ENCODE measurements at places on chromosomes 3 and 15.

DNA sequence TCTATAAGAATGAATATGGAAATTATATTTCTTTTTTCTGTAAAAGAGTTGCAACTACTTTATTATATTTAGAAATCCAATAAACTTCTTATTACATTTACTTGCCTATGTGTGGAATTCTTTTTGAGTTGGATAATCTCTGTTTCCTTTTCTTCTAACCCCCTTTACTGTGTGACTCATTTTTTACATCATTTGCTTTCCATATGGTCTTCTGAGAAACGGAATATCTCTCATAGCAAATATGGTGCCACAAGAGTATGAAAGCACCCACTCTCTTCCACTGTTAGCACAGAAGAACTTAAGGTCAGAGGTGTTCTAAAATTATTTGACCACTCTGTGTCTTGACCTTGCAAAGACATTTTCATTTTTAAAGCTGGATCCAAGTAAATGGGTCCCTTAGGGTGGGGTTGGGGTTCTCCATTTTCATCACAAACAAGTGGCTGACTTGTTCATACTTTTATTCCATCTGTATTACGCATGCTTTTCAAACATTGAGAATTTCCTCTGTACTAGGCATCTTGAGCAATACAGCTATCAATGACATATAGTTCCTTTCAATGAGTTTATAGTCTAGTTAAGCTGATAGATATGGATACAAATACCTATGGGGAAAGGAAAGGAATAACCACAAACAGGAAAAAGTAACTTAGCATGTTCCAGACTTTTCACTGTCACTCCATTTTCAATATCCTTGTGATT lies 281.1 kb upstream of the TPRG1 start:
- DNase-seq = no peak

DNA sequence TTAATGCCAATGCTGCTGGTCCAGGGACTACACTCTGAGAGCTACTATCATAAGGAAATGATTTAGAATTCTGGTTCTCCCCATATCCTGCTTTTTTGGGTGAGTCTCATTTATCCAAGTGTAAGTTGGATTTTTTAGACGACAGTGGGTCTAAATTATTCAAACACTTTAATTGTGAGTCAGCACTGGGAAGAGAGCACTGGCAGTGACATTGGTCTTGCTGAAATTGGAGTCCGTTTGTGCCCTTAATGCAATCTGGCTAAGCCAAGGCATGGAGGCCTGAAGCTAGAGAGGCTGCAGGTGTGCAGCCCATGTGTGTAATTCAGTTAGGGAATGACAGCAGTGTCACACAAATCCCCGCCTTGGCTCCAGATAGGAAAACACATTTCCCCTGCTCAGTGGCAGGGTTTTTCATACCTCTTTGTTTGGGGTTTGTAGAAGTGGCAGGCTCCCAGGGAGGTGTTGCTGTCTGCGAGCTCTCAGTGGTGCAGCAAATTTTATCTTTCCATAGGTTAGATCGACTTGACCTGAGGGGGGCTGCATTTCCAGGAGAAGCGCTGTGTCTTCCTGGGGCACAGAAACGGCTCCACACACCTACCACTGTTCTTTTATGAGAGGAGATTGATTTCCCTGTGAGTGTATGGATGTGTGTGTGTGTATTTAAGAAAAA lies 197.7 kb downstream of the CD47 start:
- DNase-seq = no peak

- peak; percentile 97 for DNase-seq
These were observed 34.9 kb upstream of the TIMP4 start for GRCh38 chr3:12193485-12194165.

- DNase-seq = peak; percentile 36
These were observed 1.3 kb downstream of the SLC7A14 start for GRCh38 chr3:170584585-170585007.

DNA sequence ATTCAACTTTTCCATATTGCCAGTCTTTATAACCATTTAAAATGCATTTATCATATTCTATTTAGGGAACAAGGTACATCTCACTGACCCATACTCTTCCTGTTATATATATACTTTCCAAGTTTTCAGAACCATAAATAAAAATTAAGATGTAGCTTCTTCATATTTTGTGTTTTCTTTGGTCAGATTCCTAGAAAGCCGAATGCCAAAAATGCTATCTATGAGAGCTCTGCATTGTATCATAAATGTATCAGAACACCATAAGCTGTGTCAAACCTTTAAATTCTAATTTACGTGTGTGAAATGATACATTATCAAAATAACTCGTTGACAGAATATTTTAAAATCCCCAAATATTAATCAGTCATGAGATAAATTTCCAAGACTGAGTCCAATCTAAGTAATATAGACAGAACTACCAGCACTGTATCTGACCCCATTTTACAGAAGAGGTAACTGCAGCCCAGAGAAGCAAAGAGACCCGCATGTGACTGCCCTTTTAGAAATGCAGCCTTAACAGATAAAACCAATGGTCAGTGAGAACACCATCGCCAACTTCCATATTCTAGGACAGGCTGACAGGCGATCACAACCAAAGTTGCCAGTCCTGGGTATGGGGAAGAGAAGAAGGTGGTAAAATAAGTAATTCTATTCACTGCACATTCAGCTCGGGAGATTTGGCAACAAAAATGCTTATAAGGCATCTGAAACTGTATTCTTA lies 16.2 kb upstream of the RPS17 start:
- no peak for DNase-seq

- no peak for DNase-seq
These were observed 728.4 kb upstream of the GOLIM4 start for GRCh38 chr3:168824107-168824506.

- no peak for DNase-seq
These were observed 50.2 kb upstream of the THBS1 start for GRCh38 chr15:39530480-39531342.

- no peak for DNase-seq
These were observed 164.2 kb downstream of the ABHD5 start for GRCh38 chr3:43854916-43855315.

- DNase-seq = no peak
These were observed 106.4 kb downstream of the TP63 start for GRCh38 chr3:189737619-189738018.

GRCh38 chr15:44711096-44711742 lies at the start of the genes B2M and PATL2:
Gene B2M, plus strand, starts transcription at chr15:44711517. Its CDS starts 30 bp downstream, at chr15:44711547.
Gene PATL2, minus strand, starts transcription at chr15:44711323. Its CDS starts 34,833 bp downstream, at chr15:44676490.
- peak; percentile 91 for DNase-seq

DNA sequence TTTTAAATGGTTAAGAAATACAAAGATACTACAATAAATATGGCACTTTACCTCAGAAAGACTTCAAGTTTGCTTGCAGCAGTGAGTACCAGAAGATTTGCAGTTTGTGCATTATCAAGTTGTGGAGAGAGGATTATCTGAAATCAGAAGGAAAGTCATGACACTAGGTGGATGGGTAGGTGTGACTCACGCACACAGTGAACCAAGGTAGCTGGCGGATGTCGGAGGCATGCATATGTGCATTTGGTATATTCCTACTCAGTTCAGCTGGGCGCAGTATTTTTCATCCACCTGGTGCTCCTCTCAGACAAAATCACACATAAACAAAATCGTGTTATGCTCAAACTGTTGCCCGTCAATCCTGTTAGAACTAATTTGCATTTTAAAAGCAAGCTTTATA lies 351.0 kb downstream of the IGSF11 start:
- DNase-seq = no peak

GRCh38 chr15:48896869-48897814 lies 19.2 kb downstream of the EID1 start:
- peak; percentile 48 for DNase-seq

- no peak for DNase-seq
These were observed 29.8 kb downstream of the KPNA1 start for GRCh38 chr3:122484985-122485384.

DNA sequence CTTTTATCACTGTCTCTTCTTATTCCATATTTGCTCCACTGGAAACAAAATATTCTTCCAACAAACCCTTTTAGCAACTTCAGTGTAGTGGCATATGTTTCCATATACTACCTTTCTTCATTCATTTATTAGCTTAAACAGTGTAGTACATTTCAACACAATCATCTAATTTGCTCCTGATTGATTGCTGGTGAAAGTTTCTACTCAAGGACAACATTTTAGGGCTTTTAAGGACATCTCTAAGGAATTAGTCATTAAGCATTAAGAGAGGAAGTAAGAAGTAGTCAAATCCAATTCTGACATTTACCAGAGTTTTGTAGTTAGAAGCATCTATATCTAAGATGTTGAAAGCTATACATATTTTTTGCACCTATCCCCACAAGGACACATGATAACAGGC lies 55.8 kb downstream of the RSRC1 start:
- no peak for DNase-seq

GRCh38 chr15:33524274-33524673 lies 213.5 kb downstream of the RYR3 start:
- no peak for DNase-seq

- no peak for DNase-seq
These were observed 61.6 kb upstream of the MAP4 start for GRCh38 chr3:48077815-48078214.

DNA sequence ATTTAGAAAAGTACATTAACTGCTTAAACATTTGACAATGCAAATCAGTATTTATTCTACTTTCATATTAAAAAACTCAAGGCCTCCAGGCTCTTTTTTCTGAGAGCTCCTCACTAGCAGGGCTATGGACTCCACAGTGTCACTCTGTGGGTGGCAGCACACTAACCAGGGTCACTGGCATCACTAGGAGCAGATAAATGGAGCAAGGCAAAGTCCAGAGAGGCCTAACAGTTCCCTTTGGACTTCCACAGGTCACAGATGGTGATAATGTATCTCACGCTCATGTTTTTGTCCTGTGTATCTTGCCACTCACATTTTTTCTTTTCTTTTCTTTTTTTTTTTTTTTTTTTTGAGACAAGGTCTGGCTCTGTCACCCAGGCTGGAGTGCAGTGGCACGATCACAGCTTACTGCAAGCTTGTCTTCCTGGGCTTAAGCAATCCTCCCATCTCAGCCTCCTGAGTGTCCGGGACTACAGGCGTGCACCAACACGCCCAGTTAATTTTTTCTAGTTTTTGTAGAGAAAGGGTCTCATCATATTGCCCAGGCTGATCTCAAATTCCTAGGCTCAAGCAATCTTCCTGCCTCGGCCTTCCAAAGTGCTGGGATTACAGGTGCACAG lies 7.8 kb downstream of the SPG21 start:
- DNase-seq = no peak

DNA sequence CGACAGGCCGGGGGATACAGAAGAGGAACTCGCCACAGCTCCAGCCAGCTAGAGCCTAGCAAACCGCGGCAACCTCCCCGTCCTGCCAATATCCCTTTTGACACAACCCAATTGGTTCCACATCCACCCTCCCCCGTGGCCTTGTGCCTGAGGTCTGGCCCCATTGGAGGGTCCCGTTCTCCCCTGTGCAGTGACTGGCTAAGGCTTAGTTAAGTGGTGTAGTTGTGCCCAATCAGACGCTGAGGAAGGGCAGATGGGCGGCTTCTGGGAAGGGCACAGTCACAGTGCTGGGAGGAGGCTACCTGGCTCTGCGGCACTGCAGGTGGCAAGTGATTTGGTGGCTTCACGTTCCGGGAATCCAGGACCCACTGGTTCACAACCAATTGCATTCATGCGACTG lies 78.6 kb downstream of the SNRK start:
- DNase-seq = no peak

DNA sequence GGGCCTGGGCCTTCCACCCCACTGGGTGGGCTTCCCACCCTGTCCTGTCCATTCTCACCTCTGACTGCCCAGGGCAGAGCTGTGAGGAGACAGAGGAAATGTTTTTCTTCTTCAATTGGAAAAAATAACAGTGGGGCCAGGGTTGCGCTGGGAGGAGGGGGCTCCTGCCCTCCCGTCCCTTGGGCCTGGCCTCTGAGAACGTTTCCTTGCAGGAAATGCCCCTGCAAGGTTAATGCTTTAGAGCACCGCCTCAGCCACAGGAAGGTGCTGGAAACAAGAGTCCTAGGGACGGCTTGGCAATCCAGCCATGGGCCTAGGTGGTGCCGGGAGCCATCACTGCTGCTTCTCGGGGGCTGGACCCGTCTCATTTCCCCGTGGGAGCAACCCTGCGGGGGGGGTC lies 3.8 kb upstream of the PLXND1 start:
- no peak for DNase-seq

GRCh38 chr3:35322070-35322469 lies 317.3 kb upstream of the ARPP21 start:
- DNase-seq = no peak

Measured in AG04450 (cell line).